Stimulated activated CD4-positive, alpha-beta T cell treated with anti-CD3 and anti-CD28 coated beads, TNF-alpha, amount 100 ng/mL, for 1 hour (primary cell): ENCODE measurements at places on chromosomes 12 and 14.

- no peak for DNase-seq
Measured at GRCh38 chr12:68342966-68343365, 10.8 kb upstream of the MDM1 start.

GRCh38 chr12:19277711-19278110, 148.2 kb downstream of the PLEKHA5 start:
- no peak for DNase-seq

GRCh38 chr14:101119830-101120571, 216.5 kb upstream of the RTL1 start:
- DNase-seq = no peak

DNA sequence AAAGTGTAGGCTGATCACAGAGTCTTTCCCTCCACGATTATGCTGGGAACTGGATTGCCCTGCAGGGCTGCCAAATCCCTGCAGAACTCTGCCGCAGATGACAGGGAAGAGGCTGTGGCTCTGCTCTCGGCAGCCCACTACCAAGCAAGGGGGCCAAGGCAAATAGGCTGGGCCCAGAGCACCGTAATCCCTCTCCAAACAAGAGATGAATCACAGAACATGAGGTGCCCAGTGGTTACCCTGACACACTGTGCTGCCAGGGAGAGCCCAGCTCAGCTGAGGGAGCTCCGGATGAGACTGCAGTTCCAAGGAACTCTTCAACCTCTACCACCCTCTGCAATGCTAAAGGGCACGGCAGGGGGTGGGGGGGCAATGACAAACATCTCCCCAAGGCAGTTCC, 33.9 kb downstream of the STON2 start:
- DNase-seq = no peak

DNA sequence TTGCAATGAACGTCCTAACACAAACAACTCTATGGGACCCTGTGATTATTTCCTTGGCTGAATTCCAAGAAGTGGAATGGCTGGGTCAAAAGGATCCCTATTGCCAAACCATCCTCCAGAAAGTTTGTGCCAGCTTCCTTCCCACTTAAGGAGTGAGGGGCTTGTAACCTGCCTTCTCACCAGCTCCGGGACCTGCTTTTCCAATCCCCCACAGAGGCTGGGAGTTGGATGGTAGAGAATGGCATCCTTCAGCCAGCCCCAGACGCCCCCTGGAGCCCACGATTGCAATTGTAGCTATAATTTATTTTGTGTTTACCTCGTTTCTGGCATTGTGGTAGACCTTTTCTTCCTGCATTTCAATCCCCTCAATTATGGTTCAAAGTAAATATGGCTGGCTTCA, 9.7 kb upstream of the ZDHHC22 start:
- no peak for DNase-seq

DNA sequence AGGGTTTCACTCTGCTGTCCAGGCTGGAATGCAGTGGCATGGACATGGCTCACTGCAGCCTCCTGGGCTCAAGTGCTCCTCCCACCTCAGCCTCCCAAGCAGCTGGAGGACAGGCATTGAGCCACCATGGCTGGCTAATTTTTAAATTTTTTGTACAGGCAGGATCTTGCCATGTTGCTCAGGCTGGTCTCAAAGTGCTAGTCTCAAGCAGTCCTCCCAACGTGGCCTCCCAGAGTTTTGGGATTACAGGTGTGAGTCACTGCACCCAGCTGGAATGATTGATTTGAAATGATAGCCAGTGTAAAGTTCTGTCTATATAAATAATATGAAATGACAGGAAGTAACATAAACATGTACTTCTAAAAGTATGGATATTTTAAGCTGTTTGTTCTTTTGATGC, 172.7 kb downstream of the FUT8 start:
- DNase-seq = no peak

- peak; percentile 19 for DNase-seq
Measured at GRCh38 chr12:89709995-89710872, 1.6 kb upstream of the ATP2B1 start.
